ENCODE measurements at places on chromosomes 4 and X.

GRCh38 chr4:122309988-122310626 is 68.7 kb upstream of the ADAD1 start:
- no peak for DNase-seq

- no peak for DNase-seq
Observed at GRCh38 chrX:21932292-21933002, 8.1 kb upstream of the SMS start.

DNA sequence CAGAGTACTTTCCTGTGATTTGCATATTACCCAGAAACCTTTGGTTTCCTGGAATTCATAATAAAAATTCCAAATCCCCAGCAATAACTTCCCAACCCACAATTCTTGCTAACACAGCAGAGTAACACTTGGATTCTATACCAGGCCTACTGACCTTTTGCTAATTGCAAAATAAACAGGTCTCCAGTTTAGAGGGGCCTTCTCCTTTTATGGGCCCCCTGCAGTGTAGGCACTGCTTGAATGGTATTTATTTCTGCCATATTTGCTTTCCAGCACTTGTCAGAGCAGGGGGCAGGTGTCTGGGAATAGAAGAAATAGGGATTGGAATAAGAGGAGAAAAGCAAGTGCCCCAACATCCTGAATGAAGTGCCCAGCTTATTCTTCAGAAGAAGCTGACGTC is 25.3 kb upstream of the GPC3 start:
- DNase-seq, result no peak

DNA sequence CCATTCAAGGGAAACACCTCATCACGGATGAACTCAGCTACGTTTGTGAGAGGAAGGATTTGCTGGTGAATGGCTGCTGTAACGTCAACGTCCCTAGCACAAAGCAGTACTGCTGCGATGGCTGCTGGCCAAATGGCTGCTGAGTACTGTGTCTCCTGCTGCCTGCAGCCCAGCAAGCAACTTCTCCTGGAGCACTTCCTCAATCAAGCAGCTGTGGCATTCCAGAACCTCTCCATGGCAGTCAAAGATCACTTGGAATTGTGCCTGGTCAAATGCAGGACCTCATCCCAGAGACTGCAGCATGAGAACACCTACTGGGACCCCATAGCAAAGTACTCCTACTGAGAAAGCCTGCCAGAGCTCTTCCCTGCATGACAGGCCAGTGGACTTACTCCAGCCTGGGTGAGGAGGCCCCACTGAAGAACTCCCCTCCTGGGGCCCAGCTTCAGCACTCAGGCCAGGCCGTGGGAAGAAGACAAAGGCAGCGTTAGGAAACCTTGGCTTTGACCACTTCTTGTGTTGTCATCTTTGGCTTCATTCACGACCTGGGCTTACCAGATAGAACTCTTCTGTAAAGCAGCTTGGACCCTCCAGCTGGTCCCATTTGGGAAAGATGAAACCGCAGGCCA is 244.3 kb downstream of the RBMX2 start:
- no peak for DNase-seq

GRCh38 chrX:76921176-76921575 is 493.7 kb downstream of the MAGEE1 start:
- no peak for DNase-seq

- DNase-seq, result no peak
Observed at GRCh38 chr4:186757696-186758355, 34.2 kb upstream of the FAT1 start.

DNA sequence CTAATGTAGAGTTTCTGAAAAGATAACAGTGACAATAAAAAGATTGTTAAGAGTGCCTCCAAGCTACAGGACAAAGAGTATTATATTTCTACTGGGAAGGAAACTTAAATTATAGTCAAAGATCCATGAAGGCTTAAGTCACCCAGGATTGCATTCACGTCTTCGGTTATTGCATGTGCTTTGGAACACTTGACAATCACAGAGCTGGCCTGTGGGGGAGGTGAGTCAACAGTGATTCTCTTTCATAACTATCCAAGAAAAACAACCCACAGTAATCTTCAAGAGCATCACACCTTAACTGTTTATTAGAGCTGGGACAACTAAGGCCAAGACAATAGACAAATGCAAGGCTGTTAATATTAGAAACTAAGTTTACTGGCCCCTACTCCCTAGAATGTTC is 40.3 kb downstream of the PDGFC start:
- no peak for DNase-seq

DNA sequence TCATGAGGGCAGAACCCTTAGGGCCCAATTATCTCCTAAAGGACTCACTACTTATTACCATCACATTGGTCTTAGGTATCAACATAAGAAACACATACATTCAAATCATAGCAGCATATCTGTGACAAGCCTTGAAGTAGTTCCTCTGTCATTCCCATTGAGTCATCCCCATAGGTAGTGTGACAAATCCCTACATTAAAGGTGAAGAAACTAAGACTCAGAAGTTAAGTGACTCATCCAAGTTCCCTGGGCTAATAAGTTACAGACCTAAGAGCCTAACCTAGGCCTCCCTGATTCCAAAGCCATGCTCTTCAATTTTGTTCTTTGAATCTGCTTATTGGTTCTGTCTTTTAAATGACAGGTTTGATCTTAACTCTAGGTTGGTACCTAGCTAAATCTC is 58.2 kb downstream of the CD38 start:
- DNase-seq, result no peak

DNA sequence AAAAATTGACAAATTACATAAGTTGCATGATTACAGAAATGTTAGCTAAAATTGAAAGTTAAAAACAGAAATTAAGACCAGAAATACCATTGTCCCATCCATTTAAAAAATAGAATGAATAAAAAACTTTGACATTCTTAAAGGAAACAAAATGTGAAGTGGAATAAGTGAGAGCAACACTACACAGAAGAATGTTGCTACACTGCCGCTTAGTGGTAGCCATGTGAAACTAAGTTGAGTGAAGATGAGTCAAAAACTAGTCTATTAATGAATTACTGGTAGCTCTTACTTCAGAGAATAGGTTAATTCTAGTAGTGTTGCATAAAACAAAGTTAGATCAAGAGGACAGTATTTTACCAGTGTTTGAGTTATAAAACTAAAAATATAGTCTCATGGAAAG is 571.0 kb upstream of the KLHL4 start:
- DNase-seq, result no peak

DNA sequence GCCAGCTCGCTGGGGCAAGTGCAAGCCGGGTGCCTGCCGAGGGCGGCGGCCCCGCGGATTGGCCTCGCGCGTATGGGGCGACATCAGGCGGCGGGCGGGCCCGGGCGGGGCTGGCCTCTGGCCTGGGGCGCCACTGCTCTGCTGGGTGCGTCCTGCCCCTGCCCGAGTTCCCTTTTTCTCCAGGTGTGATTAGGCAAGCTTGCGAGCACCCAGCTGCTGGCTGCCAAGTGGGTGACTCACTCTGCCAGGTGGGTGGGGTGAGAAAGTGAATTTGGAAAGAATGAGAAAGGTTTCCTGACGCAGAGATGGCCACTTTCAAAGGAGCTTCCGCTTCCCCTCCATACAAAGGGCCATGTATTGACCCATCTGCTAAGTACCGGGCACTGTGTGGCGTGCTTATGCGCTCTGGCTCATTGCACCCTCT is 32.5 kb downstream of the FGFBP1 start:
- DNase-seq, result no peak

DNA sequence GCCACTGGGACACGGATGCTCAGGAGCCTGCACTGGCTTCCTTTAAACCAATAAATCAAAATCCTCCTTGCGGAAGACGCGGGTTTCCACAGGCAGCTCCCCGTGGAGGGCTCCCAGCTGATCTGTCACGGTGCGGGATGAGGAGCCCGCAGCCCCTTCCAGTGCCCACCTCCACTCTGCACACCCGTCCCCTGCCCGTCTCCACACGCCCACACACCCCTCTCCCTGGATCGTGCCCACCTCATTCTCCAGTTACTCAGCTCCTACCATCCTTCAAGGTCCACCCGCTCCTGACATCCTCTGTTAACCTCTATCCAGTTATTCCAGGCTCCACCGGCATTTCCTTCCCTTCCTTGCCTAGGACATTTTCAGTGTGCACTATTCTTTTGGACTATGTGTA is 895.9 kb downstream of the TRIML1 start:
- DNase-seq, result no peak

- DNase-seq, result no peak
Observed at GRCh38 chr4:2781911-2782310, 11.0 kb upstream of the SH3BP2 start.

DNA sequence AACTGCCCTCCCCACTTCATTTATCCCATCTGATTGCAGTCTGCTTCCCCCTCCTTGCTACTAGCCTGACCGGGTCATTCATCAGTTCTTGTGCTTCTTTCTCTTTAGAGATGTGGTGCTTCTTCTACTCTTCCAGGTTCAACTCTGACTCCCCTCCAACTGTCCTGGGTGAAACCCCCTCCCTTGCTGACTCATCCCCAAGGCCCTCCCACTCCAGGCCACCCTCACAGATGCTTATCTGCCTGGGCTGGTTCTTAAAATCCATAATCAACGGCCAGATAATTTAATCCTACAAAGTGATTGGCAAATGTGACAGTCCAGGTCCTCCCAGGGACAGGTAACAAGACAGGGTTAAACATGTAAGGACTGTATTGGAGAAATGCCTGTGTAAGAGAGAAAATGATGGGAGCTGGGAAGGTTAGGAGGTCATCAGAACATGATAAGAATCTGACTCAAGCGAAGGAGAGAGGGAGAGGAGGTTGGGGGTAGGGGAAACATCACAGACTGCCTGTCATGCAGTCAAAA is 182.8 kb upstream of the C1QTNF7 start:
- DNase-seq, result no peak

GRCh38 chr4:2472187-2472586 is 3.3 kb downstream of the RNF4 start:
- DNase-seq, result no peak

DNA sequence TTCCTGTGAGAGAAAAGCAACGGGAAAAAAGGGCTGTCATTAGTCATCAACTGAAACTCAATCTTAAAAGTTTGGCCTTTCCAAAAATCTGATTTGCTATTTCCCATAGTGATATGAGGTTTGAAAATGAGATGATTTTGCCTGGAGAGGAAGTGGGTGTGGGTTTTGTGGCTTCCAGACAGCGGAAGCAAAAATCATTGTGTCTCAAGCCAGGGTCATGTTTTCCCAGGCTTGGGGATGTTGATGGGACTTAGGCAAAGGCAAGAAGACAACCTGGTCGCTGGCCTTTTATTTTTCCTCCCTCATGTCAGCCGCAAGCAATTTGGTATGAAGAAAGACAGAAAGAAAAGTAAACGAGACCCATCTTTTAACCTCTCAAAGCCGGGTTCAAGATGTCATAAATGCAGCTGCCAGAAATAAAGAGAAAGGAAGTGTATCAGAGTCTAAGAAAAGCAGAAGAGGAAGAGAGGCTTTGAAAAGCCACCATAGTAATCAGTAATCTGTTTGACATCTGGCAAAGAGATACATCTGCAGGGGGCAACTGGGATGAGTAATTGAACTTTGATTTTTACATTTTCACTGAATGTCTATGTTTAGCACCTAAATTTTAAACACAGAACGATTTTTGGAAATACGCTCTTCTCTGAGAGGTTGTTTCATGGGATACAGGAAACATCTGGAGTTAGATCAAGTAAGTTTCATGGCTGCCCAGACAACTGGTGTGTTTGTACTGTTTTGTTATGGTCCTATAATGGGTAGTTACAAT is 521.6 kb upstream of the SLIT2 start:
- no peak for DNase-seq

DNA sequence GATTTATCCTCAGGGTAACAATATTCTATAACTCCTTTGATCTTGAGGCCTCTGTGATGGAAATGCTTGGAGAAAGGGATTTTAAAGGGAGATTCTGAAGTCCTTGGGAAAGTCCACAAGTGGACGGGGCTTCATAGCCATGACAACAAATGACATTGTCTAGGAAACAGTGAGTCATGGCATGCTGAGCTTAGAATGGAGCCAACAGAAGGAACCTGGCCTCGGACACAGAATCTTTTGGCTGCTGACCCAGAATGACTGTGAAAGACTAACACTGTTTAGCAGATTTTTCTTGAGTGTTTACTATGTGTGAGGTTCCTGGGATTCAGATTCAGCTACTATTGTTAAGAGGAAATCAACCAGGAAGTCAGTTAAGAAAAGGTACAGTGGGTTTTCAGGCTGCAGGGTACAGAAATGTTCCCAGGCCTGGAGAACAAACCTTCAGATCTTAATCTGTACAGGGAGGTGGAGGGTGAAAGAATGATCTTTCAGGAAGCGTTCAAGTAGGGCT is 18.1 kb upstream of the CXCL2 start:
- DNase-seq, result no peak

GRCh38 chr4:166169111-166169510 is 296.1 kb downstream of the TLL1 start:
- no peak for DNase-seq

- DNase-seq, result no peak
Observed at GRCh38 chr4:89751416-89751815, 85.5 kb downstream of the SNCA start.

GRCh38 chr4:106486533-106486932 is 118.0 kb upstream of the GIMD1 start:
- DNase-seq, result no peak

DNA sequence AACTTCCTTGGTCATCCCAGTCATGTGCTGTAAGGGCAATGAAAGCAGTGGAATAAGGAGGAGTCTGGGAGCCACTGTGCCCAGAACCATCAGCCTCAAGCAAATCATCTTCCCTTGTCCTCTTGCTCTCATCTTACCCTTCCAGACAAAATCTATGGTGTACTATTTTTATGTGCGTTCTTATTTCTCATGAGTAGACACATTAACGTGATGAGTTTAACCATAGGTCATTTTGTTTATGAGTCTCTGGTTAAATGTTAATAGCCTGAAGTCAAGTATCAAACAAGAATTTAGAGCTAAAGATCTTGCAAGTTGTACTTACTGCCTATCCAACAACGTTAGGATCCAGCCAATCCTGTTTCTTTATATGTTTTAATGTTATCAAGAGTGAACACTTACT is 495.3 kb downstream of the SPRY1 start:
- DNase-seq, result no peak

GRCh38 chrX:15221321-15221720 is 48.6 kb downstream of the ASB9 start:
- DNase-seq, result no peak

GRCh38 chr4:119653990-119654389 is 25.4 kb upstream of the PDE5A start:
- DNase-seq, result no peak

- no peak for DNase-seq
Observed at GRCh38 chr4:147117431-147117830, 171.8 kb upstream of the TTC29 start.

DNA sequence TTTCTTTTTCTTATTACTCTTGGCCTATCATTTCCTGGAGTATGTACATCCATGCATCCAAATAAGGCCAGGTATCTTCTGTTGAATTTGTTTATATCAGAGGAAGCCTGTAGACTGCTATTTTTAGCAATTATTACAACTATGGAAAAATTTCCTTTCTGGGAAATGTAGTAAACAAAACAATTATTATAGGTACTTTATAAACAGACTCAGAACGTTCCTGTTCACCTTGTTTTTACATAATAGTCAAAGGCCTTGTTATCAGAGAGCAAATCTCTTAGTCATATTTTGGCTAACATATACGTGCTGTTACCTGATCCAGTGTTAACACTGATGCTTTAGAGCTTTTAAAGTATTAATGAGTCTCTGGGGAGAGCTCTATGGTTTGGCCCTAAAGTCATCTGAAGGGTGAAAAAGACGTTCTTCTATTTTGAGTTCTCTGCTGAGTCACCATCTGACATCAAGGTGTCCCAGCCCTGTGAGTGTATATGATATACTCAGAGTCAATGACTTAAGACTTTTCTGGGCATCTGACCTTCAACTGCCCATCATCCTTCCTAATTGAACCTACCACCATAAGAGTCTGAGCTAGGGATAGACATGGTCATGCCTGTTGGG is 7.3 kb downstream of the SPARCL1 start:
- DNase-seq, result no peak

GRCh38 chr4:42594888-42595287 is 62.0 kb downstream of the ATP8A1 start:
- DNase-seq, result no peak

Data from T-helper 2 cell (primary cell).